ENCODE measurements at places on chromosomes 7 and 10. TPM values are rescaled to one million over a fixed set of nuclear protein-coding genes. Genes with fewer than 3 reads are reported as not detected.
A peak's percentile ranks its signal among the peaks of the same experiment; 100 is the strongest.

NXPH1 gene
- total RNA-seq = not detected

GRCh38 chr10:79070081-79070605 lies 1.4 kb downstream of the ZMIZ1 start:
- DNase-seq = no peak

GRCh38 chr7:133275446-133276095 lies 22.7 kb downstream of the EXOC4 start:
- DNase-seq = no peak

GRCh38 chr10:791639-792038 lies 102.2 kb upstream of the DIP2C start:
- no peak for DNase-seq

SPDYE5 gene
- total RNA-seq = not detected

CDC14C gene
- not detected for total RNA-seq

DNA sequence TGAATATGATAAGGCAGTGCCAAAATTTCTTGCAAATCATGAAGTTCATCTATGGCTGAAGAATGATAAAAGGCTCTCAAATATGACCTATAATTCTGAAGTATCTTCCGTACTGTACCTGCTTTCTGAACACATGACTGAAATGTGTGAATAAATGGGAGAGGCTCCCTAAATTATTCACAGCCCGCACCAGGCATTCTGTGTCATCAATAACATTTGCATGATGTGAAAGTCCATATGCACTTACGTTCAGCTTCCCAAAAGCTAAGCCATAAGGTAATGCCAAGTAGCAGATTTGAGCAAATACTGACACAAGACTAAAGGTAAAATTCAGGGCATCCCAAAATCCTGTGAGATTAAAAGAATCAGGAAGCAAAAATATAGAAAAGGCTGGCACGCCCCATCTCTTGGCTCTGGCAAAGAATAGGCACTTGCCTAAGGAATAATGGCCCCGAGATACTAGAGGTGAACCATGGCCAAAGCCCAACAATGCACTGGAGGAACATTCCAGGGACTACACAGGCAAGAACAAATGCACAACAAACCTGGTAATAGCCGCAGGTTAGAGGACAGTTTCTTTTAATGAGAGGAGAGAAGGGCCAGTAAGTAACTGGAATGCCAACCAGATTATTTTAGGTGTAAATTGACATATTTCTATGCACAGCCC lies 280.5 kb downstream of the IPMK start:
- no peak for DNase-seq

GRCh38 chr7:116671111-116671510 lies 885 bp upstream of the MET start:
- DNase-seq = no peak

BLNK gene
- total RNA-seq = 2.3 TPM

DNA sequence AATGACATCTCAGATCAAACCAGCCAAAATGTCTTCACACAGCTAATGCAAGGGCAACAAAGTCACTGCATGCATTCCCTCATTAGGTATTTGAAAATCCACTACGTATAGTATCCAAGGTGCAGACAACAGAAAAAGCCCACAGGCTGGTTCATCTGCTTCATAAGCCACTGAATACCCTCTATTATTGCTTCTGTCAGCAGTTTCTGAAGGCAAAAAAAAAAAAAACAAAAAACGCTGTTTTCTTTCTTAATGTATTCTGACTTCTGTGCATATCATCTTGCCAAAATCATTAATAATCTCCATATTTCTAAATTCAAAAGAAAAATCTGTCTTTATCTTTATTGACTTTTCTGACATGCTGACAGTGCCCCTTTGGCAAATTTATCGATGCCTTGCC lies 13.4 kb downstream of the CPVL start:
- no peak for DNase-seq

EVX1 gene
- total RNA-seq = not detected

TMEM196 gene
- not detected for total RNA-seq

SLC29A3 gene
- 10.1 TPM for total RNA-seq

GRCh38 chr7:57176928-57177635 lies 44.8 kb upstream of the ZNF479 start:
- DNase-seq = no peak

- peak; percentile 55 for DNase-seq
Observed at GRCh38 chr10:30970760-30971460, 60.8 kb downstream of the ZNF438 start.

GRCh38 chr10:21194510-21194993 lies 297.4 kb upstream of the NEBL start:
- DNase-seq = no peak

DNA sequence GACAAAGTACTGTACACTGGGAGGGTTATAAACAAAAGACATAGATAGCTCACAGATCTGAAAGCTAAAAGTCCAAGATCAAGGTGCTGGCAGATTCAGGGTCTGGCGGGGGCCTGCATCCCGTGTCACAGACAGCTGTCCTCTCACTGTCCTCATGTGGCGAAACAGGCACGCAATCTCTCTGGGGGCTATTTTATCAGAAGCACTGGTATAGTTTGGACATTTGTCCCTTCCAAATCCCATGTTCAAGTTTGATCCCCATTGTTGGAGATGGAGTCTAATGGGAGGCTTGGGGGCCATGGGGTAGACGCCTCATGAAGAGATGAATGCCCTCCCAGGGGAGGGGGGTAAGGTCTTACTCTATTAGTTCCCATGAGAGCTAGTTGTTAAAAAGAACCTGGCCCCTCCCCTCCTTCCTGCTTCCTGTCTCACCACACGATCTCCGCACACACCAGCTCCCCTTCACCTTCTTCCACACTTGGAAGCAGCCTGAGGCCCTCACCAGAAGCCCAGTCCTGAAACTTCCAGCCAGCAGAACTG lies 72.5 kb upstream of the UCN3 start:
- DNase-seq = no peak

DNA sequence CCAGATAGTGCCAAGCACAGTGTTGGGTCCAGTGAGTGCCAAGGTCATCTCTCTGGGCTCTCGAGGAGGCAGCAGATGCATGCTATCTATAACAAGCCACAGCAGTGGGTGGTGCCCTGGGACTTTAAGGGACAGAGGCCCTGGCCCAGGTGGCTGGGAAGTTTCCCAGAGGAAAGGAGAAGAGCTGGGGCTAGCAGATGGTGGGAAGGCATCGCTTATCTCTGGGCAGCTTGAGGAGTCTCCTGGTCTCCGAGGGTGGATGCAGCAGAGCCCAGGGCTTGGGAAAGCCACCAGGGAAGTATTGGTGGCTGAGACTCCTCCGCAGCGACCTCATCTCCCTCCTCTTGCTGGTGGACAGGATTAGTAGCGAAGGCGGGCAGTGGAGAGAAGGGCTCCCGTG lies 63.4 kb upstream of the LRRC4 start:
- DNase-seq = no peak

- DNase-seq = no peak
Observed at GRCh38 chr10:97618733-97619132, 14.6 kb downstream of the MORN4 start.

- no peak for DNase-seq
Observed at GRCh38 chr7:70539617-70540016, 592.3 kb upstream of the GALNT17 start.

GRCh38 chr10:90652519-90652918 lies 205.3 kb downstream of the HTR7 start:
- no peak for DNase-seq

DNA sequence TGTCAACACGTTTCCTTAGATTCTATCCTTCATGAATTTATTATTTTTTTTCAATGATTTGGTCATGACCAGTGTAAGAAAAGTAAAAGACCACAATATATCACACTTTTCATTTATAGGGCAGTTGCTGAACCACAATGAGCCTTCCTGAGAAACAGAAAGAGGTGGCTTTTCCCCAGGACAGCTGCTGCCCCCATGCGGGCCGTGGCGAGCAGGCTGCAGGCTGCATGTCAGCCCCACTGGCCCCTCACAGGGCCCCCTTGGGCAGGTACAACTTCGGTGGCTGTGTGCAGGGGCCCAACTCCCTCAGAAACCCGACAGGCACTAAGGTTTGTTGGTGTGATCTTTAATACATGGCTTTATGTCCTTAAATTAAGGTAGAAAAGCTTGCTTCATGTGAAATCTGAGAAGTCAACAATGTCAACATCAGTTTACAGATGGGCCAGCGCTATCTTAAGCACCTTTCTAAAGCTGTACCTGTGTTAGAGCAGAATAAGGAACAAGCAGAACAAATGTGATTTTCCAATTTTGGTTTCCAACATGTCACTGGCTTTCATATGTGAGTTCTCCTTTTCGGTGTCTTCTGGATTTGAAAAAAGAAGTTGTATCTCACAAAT lies 10.6 kb downstream of the BEND7 start:
- DNase-seq = no peak

DNA sequence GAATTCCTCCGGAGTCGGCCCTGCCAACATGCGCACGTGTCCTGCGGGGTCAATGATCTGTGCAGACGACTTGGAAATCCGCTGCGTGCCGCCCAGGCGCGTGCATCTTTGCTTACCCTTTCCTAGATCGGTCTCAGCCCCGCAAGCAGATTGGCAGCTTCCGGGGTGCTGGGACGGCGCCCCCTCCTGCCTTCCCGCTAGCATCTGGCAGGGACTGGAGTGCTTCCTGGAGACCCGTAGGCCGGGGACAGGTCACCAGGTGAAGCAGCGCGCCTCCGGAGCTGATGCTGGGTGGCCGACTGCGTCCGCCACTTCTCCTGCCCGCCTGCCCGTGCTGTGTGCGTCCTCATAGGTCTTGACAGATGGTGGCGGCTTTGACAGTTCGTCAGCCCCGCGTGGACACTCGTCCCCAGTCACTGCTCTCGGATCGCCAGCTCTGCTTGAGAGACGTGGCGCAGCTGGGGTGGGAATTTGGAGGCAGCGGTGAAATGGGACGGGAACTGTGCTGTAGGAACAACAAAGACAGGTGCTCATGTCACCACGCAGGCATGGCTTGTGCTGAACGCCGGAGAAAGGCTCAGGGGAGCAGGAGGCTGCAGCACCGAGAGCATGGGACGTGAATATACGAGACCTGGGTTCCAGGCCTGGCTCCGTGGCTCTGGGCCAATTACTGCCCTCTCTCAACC lies 21.9 kb upstream of the KCNK18 start:
- DNase-seq = no peak

GRCh38 chr10:132444877-132445351 lies 47.9 kb downstream of the PWWP2B start:
- no peak for DNase-seq

DNA sequence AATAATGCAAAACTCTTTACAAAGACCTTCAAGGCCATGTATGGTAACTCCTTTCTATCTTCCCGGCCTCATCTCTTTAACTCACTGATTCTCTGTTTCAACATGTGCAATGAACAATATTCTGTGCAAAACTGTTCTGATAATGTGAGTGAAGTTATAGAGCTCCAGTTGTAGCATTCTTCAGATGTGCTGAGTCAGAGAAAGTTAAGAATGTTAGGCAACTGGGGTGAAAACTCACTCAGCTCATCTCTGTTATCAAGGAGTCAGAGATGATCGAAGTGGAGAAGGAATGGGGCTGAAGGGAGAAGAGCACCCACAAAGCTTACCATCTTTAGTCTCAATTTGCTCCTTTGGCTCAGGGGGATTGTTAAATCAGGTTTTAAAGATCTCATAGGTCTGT lies 344.7 kb upstream of the NPSR1 start:
- DNase-seq = no peak

NEURL1 gene
- 0.39 TPM for total RNA-seq

GRCh38 chr10:5527332-5528200 lies 2.8 kb downstream of the CALML3 start:
- DNase-seq = no peak

DNA sequence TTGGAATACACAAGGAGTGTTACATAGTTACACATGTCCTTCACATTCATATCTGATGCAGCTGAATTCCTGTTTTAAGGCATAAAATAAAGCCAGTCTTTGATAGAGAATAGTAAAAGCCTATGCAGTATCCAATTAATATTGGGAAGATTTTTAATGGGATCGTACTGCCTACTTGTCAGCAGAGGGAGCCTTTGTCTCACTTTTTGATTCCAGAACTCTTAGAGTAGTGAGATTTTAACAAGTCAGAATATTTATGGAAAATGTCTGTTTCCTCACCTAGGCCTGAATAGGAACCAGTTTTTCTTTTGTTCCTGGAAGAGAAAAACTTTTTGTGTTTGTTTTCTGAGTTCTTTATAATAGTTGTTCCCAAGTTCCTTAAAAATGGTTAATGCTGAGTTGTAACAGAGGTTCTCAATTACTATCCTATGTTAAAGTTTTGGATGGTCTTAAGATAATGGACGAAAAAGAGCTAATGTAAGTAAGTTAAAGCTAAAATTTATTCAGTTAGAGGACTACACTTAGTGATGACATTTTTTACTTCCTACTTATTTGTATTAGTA lies 114.0 kb downstream of the BBS9 start:
- no peak for DNase-seq

GRCh38 chr10:23342213-23342884 lies 2.2 kb downstream of the C10orf67 start:
- DNase-seq = no peak

- DNase-seq = no peak
Observed at GRCh38 chr7:76332078-76332477, 26.7 kb downstream of the YWHAG start.

- no peak for DNase-seq
Observed at GRCh38 chr10:17409170-17409733, 45.1 kb downstream of the ST8SIA6 start.

- no peak for DNase-seq
Observed at GRCh38 chr7:29510028-29510427, 53.6 kb upstream of the PRR15 start.

DNA sequence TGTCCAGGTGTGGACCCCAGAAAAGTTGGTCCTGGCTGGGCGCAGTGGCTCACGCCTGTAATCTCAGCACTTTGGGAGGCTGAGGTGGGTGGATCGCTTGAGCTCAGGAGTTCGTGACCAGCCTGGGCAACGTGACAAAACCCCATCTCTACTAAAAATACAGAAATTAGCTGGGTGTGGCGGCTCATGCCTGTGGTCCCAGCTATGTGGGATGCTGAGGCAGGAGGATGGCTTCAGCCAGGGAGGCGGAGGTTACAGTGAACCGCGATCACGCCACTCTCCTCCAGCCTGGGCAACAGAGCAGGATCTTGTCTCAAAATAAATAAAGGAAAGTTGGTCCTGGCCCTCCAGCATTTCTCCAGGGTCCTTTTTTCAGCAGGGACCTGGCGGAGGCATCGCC lies 1.4 kb downstream of the NUDT1 start:
- DNase-seq = no peak

DNA sequence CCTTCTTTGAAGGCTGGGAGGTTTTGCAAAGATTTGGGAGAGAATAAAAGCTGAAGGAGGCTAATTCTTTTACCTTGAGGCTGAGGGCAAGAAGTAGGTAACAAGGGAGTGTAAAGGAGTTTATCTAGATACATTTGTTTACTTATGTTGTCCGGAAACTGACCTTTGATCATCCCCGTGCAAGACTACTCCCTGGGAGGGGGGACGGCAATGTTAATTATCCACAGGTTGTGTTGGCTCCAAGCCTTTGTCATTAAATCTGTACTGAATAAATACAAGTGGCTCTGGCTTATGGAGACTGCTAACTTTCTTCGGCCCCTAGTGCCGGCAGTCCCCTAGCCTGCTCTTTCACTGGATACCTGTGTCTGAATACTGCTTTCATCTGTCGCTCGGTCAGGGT lies 1250.6 kb upstream of the LRRTM3 start:
- DNase-seq = no peak
